Effector memory CD4-positive, alpha-beta T cell (primary cell): ENCODE measurements at places on chromosomes 5 and 9.

GRCh38 chr9:74333384-74334032 lies 163.6 kb upstream of the RORB start:
- DNase-seq = no peak

DNA sequence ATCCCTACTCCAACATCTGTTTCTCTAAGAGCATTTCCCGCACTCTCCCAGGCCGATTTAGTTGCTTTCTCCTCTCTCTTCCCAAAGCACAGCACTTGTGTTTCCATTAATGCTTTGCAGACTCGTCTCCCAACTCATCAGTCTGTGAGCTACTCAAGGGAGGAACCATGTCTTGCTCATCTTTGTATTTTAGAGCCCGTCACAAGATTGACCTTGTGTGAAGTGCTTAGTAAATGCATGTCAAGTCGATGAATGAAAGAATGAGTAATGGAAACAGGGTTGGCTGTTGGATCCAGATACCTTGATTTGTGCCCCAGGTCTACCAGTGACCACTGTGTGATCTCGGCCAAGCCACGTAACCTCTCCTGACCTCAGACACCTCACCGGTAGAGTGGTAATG lies 99.3 kb downstream of the KLF4 start:
- no peak for DNase-seq

DNA sequence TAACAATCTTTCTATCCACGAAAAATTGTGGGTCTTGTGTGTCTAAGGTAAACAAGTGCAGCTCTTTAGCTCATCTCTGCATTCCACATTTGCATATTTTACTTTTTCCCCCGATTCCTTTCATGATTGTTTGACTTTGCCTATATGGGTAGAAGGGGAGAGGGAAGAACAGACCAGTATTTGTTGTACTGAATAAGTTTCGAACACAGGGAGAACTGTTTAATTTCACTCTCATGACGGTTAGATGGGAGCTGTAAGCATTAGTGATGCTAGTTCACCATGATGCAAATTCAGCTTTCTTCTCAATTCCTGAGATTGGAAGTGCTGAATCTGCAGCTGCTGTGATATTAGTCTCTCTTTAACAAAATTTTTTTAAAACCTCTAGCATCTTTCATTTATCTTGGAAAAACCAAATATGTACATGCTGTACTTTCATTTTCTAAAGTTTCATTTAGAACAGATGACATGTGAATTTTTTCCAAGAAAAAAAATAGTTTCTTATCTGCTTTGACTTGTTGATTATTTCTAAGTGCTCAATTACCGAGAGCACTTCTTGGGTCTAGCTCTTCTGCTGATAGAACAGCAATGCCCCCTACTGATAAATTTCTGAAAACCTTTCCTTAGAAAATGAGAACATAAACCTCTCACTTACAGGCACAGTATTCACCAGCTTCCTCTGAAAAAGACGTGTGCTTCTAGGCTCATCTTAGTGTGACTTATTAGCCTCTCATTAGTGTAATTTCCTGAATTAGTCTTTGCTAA lies 149.5 kb downstream of the BAAT start:
- no peak for DNase-seq

DNA sequence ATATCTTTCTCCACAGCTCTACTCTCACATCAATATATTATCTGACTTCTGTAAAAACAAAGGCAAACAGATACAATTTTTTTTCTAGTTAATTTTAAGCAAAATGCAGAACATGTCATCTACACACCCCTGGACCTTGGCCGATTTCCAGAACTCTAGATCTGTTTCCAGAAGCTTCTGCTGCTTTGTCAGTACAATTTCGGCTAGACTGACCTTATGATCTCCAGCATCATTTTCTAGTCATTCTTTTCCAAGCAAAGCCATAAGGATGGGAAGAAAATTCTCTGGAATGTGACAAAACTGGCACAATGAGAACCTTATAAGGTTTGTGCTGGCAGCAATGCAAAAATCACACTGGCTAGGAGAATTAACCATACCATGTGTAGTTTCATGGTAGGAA lies 132.8 kb upstream of the MPDZ start:
- no peak for DNase-seq

- no peak for DNase-seq
These were observed 27.0 kb downstream of the TGFBI start for GRCh38 chr5:136055612-136056309.
